ENCODE measurements at places on chromosomes 3 and 15. TPM values are rescaled to one million over a fixed set of nuclear protein-coding genes. Genes with fewer than 3 reads are reported as not detected.

EFL1 gene
- total RNA-seq = 22.2 TPM

ONECUT1 gene
- not detected for total RNA-seq

TMEM207 gene
- not detected for total RNA-seq

UQCRC1 gene
- 245 TPM for total RNA-seq

DNAH1 gene
- total RNA-seq = 7.0 TPM

- H3K4me3 ChIP-seq = no peak overlapping the region
- DNase-seq = no peak
- no peaks in the 10 kb centered on the region for H3K4me1 ChIP-seq
- H3K27ac ChIP-seq = no peak overlapping the region
- no peaks in the 10 kb centered on the region for H3K27me3 ChIP-seq
Observed at GRCh38 chr3:25349828-25350724, 78.0 kb upstream of the RARB start.

GRCh38 chr15:87672309-87673288 is 583.9 kb downstream of the NTRK3 start:
- no peak overlapping the region for H3K27ac ChIP-seq
- H3K4me3 ChIP-seq = no peak overlapping the region
- H3K4me1 ChIP-seq = no peaks in the 10 kb centered on the region
- no peaks in the 10 kb centered on the region for H3K27me3 ChIP-seq
- no peak for DNase-seq

GRCh38 chr3:153180860-153181372 is 18.9 kb downstream of the RAP2B start:
- peaks cover 10% of the 10 kb centered on the region for H3K4me1 ChIP-seq
- no peaks in the 10 kb centered on the region for H3K27me3 ChIP-seq
- DNase-seq = no peak
- H3K27ac ChIP-seq = no peak overlapping the region
- H3K36me3 ChIP-seq = no peaks in the 10 kb centered on the region
- no peak overlapping the region for H3K4me3 ChIP-seq

DNA sequence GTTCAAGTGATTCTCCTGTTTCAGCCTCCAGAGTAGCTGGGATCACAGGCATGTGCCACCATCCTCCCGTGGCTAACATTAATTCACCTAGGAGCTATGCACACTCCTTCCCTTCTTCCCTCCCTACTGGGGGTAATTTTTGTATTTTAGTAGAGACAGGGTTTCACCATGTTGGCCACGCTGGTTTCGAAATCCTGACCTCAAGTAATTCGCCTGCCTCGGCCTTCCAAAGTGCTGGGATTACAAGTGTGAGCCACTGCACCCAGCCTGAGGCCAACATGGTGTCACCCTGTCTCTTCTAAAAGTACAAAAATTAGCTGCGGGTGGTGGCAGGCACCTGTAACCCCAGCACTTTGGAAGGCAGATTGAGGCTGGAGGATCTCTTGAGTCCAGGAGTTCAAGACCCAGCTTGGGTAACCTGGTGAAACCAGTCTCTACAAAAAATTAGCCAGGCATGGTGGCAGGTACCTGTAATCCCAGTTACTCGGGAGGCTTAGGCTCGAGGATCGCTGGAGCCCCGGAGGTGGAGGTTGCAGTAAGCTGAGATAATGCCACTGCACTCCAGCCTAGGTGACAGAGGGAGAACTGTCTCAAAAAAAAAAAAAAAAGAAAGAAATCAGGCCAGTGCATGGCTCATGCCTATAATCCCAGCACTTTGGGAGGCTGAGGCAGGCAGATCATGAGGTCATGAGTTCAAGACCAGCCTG is 6.1 kb downstream of the RNU5B-1 start:
- H3K27me3 ChIP-seq = peaks cover 3% of the 10 kb centered on the region
- H3K36me3 ChIP-seq = no peaks in the 10 kb centered on the region
- no peaks in the 10 kb centered on the region for H3K4me1 ChIP-seq
- H3K27ac ChIP-seq = no peak overlapping the region

DNA sequence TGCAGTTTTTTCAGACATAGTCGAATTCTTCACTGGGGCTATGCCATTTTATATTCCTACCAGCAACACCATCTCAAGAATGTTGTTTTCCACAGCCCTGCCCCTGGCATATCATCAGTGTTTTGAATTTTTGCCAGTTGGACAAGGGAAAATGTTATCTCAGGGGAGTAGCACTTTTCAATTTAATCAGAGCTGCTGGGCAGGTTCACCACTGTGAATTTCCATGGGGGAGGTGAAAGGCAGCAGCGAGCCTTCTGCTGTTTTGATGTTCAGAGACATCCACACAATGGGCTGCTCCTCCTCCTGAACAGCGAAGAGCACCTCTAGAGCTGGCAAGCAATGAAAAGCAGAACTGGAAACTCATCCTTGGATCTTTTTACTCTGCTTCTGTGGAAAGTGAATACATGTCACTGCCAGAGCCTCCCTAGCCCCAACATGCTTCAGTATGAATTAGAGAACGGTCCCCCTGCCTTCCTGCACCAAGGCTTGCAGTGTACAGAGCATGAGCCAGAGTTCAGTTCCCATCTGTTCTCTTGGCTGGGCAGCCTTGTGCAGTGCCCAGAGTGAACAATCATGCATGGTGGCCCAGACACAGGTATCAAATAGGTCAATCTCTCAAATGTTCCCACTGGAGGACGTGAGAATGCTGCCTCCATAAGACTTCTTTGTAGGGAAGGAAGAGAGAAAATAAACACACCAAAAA is 56.1 kb upstream of the RAD18 start:
- H3K27ac ChIP-seq = no peak overlapping the region
- no peaks in the 10 kb centered on the region for H3K27me3 ChIP-seq
- no peaks in the 10 kb centered on the region for H3K36me3 ChIP-seq

DNA sequence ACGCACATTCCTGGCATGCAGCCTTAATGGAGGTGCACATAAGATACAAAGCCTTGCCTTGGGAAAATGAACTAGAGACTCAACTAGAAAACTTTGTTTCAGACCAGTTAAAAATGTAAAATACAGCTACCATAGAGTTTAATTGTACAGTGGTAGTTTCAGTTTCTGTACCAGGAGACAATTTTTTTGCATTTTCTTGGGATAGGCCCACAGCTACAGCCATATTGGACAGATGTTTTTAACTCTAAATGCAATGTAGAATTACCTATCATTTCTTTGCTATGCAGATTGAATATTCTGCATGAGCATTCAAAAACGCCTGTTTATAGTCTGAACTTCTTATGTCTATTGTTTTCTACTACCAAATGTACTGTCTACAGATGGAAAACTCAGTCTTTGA is 20.3 kb downstream of the DAZL start:
- DNase-seq = no peak
- no peaks in the 10 kb centered on the region for H3K4me1 ChIP-seq
- no peak overlapping the region for H3K27ac ChIP-seq
- H3K36me3 ChIP-seq = no peaks in the 10 kb centered on the region

DNA sequence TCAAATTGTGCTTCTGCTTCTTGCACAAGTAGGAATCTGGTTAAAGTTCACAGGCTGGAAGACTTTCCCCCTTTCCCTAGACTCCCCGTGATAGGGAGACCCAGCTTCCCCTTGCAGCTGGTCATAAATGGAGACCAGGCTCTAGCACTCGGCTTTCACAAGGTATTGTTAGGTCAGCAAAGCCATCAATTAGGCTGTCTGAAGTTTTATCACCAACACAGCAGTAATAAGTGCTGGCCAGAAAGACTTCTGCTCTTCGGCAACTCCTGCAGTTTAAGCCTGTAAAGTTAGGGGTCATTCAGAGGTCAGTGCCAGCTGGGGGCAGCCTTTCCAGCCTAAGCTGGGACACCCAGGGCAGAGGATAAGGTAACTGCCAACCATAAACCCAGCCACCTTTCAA is 203.4 kb downstream of the MEIS2 start:
- H3K27ac ChIP-seq = no peak overlapping the region
- H3K36me3 ChIP-seq = no peaks in the 10 kb centered on the region

DNA sequence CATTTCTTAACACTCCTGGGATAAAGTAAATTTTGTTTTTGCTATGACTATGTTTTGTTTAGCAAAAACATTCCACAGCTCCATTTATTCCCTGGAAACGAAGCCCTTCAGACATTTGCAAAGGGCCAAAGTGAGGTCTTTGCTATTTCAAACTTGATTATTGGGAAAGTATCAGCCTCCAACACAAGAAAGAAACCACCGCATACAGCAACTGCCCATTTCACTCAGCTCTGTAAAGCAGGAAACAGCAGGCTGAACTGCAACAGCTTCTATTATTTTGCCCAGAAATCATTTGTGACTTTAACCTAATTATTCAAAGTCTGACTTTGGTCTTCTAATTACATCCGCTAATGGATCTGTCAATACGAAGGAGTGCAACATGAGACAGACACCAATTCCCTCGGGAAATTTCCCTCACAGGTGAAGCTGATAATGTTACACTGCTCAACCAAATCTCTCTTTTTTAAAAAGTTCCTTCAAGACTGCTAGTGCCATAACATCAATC is 72.1 kb downstream of the RFTN1 start:
- H3K27ac ChIP-seq = no peak overlapping the region
- no peak overlapping the region for H3K4me3 ChIP-seq
- no peaks in the 10 kb centered on the region for H3K36me3 ChIP-seq
- DNase-seq = no peak

All from CD8-positive, alpha-beta memory T cell (primary cell).